Amniotic epithelial cell (primary cell): ENCODE measurements at places on chromosomes 7 and 10.

DNA sequence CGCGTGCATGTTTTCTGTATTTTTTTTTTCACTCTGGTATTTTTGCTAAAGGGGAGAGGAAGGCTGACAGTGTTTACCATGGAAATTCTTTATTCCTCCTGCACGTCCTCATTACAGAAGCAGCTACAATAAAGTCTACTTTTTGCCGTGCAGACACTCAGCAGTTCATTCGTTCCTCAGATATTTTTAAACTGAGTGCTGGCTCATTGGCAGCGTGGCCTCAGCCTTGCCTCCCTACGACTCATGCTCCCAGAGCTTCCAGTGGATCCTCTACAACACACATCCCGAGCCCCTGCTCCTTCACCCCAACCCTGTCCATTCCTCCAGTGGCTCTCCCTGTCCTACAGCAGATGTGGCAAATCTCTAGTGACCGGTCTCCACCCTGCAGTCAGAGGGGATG, 239.2 kb upstream of the ZMIZ1 start:
- DNase-seq, result no peak

DNA sequence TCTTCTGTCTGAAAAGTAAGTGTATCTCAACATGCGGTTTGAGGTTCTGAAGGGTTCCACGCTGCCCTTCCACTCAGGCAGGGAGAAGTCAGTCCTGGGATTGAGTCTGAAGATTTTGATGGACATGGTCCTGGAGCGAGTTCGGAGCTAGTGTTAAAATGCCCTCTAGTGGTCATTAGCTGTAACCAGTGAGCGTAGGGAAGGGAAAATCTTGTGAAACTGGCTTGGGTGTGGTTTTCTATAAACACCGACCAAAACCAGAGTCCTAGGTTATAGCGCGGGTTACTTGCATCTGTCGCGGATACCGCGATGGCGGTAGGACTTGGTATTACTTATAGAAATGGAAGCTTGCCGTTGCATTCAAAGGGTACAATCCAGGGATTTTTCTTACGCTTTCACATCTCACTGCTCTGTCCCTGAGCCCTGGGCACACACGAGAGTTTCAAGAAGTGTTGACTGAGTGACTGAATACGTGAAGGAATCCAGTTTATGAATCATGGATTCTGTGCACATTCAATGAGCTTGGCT, 348.2 kb upstream of the C7orf33 start:
- peak; percentile 57 for DNase-seq

- DNase-seq, result no peak
Measured at GRCh38 chr7:33399528-33400213, 270.3 kb downstream of the BBS9 start.

DNA sequence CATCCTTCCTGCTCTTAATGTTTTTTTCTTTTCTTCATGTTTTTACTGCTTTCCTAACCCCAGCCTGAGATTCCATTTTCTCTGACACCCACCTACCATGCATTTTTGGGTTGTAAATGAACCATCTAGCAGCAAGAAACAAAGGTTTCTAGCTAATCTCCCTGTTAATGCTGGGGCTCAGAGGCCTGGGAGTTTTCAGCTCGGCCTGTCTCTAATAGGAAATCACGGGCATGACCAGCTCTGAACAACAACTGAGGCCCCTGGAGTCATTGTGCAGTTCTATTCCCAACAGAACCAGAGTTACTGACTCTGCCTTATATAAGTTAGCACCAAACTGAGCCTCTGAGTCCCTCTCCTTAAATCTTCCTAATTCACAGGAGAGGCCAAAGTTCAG, 134.8 kb downstream of the CFAP58 start:
- DNase-seq, result no peak

DNA sequence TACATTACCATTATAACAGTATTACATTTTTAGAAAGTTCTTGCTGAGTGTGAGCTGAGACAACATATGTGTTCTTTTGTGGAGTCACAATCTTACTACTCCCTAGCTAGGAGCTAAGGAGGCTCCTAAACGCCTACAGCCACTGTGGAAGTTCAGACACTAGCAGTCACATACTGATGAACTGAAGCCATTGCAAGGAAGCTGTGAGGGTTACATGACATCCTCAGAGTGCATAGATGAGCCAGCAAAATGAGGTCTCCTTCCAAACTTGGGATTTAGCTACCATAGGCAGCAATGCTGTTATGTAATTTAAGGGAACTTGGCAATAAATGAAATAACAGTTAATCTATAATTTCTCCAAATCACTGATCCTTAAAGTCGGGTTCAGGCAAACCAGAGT, 10.8 kb upstream of the ST7 start:
- DNase-seq, result no peak

DNA sequence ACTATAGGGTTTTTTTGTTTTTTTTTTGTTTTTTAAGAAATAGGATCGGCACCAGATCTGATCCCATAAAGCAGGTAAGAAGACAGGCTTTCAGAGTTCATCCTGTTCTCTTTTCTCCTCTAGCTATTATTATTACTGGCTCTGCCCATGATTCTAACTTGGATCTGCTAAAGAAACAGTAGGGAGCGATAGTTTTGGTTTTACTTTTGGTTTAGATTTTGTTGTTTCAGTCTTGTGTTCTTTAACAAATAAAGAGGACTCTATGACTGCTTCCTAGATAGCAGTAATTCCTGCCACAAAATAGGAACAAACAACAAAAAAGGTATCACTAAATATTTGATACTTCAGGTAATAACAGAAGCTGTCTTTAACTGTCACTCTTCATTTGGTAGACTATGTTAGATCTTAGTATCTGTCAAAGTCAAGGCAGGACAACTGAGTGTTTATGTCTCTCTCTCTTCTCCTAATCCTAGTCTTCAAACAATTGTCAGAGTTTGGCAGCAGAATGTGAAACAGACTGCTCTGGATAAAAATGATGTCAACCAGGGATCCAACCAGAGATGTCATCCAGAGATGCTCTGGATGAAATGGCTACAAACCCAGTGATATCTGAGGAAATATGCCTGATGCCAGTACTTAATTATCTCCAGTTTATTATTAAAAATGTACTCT, 99.8 kb downstream of the KMT2C start:
- no peak for DNase-seq

GRCh38 chr10:63825111-63825510, 303.9 kb downstream of the REEP3 start:
- DNase-seq, result peak; percentile 5

GRCh38 chr7:84003191-84003590, 191.4 kb downstream of the SEMA3A start:
- DNase-seq, result no peak

GRCh38 chr10:11223507-11224140, 206.0 kb downstream of the CELF2 start:
- DNase-seq, result no peak

DNA sequence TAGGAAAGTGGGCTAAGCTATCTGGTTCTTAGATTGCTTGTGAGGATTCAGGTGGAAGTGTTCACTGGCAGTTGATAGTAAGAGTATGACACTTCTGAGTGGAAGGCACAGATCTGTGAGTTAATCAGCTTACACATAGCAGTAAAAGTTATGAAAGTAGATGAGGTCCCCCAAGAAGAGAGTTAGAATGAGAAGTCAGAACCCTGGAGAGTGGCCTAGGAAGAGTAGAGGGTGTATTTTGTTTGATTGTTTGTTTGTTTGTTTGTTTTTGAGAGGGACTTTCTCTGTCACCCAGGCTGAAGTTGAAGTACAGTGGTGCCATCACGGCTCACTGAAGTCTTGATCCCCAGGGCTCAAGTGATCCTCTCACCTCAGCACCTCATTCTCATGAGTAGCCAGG, 44.1 kb downstream of the SP4 start:
- no peak for DNase-seq

GRCh38 chr7:151025924-151026671, 1.8 kb upstream of the ATG9B start:
- DNase-seq, result peak; percentile 43

DNA sequence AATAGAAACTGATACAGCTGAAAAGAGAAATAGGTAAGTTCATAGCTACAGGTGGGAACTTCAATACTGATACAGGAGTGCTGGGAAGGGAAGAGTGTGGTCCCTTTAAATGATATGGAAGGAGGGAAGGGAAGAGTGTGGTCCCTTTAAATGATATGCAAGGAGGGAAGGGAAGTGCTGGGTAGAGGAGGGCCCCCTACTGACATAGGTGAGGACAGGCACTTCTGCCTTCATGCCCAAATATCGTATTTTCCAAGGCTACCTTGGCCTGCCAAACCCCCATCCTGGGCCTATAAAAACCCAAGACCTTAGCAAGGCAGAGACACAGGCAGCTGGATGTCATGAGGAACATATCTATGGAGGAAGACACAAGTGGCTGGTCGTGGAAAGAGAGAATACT, 92.3 kb downstream of the MAGI2 start:
- no peak for DNase-seq

DNA sequence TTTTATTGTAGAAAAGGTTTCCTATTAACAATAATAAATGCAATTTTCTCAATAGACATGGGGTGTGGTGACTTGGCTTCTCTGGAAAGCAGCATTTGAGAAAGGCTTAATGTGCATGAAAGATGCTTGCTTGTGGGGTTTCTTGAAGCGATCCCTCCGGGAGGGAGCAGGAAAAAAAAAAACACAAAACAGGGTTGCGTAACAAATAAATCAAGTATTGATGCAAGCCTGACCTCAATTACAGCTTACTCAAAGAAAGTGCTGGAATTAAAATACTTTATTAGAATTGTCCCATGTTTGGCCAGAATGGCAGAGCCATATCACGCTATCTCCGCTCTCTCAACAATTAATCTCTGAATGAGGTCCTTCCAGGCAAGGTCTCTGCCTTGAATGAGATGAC, 1612.5 kb downstream of the REEP3 start:
- no peak for DNase-seq

DNA sequence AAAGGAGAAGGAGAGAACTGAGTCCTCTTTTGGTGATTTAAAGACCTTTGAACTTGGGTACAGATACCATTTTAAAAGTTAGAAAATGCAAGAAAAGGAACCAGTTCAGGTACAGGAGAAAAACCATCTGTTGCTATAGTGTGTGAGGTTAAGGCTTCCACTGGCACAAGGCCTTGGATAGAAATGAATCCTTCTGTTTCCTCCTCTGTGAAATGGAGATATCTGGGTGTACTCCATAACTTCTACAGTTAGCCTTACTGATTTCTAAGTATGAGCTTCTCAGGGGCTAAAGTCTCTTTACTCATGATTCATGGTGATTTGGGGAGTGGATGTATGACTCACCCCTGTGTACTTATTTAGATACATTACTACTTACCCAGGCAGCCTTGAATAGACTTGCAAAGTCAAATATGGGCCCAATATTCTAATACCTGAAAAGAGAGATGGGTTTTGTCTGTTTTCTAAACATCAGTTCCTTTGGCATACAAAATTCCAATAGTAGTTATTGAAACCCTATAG, 117.2 kb upstream of the ADO start:
- DNase-seq, result peak; percentile 1

DNA sequence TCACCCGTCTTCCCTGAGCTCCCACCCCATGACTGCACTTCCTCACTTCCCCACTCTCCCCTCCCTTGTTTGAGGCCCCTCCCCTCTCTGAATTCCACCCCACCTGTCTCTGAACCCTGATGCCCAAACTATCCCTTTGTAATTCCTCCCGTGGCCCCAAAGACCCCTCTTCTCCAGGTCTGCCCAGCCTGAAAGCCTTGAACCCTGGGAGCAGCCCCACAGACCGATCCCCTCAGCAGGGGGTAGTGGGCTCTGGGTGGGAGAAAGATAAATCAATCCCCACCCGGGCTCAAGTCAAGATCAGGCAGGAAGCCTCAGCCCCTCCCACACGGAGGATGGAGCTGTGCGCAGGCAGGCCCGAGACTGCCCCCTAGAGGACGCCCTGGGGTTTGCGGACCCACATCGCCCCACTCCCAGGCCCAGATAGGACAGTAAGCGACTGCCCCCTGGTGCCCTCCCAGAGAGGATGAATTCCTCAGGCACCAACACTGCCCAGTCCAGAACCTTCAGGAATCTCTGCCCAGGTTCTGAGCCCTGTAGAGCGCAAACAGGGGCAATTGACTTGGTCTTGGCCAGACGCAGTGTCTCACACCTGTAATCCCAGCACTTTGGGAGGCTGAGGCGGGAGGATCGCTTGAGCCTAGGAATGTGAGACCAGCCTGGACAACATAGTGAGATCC, 11.7 kb downstream of the HSPB1 start:
- peak; percentile 84 for DNase-seq
